ENCODE measurements at places on chromosomes 4 and X.

DNA sequence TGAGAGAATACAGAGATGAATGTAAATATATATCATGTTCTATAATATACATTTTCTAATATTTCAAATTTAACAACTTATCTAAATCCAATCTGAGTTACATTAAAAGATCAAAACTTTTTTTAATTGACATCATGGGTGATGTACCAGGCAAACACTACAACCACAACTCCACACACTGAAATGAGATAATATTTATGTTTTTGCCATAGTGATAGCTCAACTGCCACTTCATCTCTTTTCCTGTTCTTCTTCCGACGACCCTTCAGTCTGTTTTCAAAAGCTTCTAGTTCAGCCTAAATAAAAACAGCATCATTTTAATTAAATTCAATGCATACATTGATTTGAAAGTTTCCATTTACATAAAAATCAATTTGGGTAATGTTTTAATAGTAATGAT lies 10.2 kb upstream of the CORIN start:
- no peak for DNase-seq

DNA sequence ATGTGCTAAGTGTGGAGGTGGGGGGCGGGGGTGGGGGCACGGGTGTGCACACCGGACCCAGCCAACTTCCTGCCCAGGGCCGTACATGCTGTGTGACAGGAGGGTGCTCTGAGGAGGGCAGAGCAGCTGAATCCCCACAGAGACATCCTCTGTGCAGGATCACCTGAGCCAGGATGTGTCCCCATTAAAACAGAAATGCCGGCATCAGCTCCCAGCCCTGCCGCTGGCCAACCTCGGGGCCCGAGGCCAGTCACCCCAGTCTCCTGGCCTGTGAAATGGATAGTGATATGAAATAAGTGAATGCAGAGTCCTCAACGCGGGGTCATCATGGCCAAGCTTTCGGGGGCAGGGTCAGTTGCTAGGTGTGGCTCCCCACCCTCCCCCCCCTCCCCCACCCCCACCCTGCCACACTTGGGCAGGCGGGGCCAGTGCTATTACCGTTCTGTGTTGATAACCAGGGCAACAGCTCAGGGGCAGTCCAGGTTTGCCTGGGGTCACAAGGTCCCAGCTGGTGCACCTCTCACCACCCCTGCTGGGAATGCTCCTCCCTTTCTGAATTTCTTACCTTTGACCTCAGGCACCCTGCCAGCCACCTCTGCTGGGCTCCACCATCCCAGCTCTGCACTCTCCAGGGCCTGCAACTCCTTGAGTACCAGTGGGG lies 227.2 kb upstream of the PSAPL1 start:
- no peak for DNase-seq

DNA sequence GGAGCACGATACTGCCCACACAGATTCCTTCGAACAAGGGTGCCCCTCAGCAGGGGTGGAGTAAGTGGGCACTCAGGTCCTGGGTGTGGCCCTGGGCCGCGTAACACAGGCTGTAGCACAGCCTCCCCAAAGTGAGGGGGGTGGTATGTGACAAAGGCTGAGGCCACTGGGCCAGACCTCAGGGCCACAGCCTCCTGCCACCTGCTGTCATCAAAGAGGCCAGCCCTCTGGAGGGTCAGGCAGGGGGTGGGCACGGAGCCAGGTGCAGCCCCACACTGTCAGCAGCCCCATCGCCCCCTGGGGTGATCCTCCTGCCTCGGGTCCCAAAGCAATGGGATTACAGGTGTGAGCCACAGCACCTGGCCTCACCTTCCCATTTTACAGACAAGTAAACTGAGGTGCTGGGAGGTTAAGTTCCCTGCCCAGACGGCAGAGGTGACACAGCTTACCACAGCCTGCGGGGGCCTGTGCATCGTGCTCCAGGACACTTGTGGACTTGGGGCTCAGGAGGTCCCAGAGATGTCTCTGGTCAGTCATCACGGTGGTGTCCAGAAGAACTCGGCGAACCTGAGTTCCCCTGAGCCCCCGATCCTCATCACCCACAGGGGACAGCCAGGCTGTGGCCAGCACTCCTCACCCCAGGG lies 27.5 kb upstream of the MXD4 start:
- DNase-seq: no peak

GRCh38 chrX:133918361-133918771 lies 67.0 kb downstream of the GPC3 start:
- no peak for DNase-seq

DNA sequence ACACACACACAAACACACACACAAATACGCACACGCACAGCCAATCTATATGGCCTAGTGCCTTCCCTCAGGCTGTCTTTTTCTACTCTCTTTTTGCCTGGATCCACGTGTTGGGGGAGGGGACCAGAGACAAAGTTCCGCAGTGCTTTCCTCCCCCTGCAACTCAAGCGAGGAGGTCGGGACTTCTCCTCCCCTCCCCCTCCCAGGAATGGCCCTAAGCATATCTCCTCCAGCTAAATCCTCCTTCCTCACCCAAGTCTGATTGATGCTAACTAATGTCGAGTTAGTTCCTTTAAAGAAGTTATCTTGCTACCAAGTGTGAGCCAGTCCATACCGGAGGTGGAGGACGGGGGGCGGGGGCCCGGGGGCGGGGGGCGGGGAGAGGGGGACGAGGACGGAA lies 141.2 kb upstream of the ZIC3 start:
- DNase-seq: no peak

All from hepatic stellate cell (primary cell).